ENCODE measurements at places on chromosomes 5 and 9.

DNA sequence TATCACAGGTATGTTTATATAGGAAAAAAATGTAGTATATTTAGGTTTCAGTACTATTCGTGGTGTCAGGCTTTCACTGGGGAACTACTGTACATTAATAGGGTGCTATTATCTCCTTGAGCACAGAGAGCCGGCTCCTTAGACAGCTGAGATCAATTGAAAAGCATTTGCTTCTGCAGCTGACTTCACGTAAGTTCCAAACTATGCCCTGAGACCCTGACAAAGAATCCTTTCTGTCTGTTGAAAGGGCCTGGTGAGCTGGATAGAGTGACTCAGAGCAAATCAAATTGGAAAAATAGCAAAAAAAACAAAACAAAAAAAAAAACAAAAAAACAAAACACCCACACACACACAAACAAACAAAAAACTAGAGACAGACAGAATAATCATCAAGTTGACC is 652.0 kb downstream of the MTRR start:
- no peak for DNase-seq

DNA sequence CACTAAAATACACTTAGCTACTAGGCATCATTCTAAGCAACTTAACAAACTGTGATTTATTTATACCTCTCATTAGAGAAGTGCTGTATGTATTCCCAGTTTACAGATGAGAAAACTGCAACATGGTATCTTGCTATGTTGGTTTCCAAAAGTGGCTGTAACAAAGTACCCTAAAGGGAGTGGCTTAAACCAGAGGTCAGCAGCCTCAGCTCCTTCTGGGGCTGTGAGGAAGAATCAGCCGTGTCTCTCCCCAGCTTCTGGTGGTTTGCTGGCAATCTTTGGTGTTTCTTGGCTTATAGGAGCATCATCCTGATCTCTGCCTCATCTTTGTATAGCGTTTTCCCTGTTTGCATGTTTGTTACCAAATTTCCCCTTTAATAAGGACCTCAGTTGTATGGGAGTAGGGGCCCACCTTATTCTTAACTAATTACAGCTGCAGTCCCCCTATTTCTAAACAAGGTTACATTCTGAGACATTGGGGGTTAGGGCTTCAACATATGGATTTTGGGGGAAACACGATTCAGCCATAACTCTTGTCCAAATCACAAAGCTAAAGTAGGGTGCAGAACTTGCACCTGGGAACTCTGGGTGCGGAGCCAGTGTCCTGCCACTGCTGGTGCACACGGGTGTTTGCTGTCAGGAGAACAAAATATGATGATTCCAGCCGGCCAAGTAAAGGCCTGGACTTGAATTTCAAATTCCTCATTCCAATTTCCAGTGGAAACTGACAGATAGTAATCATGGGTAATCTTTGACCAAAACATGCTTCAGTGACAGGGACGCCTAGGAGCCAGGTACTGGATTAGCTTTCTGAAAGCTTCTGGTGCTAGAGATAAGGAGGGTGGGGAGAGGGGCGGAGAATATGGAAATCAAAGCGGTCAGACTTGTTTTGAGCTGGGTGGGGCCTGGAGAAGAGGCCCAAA is 43.3 kb downstream of the RAI14 start:
- DNase-seq, result no peak

DNA sequence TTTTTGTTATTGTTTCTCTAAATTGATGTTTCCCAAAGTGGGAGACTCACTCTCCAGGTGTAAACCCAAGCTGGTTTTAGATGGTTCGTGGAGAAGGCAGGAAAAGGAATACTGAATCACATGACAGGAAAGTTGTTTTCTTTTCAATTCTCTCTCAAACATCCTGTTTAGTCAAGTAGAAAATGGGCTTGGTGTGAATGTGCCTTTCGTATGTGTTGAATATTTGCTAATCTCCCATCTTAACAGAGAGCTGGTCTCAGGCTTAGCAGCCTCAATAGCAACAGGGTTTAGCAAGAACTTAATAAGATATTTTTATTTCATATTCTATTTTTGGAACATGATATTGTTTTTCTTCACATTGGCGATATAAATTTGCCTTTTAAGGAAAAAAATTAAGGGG is 119.7 kb downstream of the INSYN2B start:
- no peak for DNase-seq

DNA sequence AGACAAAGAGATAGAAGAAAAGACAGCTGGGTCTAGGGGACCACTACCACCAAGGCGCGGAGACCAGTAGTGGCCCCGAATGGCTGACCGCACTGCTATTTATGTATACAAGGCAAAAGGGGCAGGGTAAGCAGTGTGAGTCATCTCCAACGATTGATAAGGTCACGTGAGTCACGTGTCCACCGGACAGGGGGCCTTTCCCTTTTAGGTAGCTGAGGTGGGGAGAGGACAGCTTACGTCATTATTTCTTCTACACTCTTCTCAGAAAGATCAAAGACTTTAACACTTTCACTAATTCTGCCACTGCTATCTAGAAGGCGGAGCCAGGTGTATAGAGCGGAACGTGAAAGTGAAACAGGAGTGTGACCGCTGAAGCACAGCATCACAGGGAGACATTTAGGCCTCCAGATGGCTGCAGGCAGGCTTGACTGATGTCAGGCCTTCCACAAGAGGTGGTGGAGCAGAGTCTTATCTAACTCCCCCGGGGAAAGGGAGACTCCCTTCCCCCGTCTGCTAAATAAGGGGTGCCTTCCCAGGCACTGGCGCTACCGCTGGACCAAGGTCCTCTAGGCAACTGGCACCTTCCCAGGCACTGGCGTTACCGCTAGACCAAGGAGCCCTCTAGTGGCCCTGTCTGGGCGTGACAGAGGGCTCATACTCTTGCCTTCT is 6.1 kb upstream of the PRR16 start:
- DNase-seq, result no peak

DNA sequence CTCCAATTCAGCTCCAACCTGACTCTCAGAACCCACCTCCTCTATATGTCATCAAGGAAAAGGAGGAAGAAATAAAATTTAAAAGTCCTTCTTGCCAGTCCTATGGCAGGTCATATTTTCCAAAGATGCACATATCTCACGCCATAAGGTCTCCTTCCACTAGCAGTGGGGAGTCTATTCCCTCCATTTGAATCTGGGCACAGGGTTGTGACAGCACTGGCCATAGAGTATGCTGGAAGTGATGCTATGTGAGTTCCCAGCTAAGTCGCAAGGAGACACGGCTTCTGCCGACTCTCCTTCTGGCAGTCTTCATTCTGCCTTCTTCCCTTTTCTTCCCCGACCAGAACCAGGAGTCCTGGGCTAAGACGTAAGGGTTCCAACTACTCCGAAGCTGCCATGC is 883.9 kb upstream of the DMAC1 start:
- DNase-seq, result no peak

DNA sequence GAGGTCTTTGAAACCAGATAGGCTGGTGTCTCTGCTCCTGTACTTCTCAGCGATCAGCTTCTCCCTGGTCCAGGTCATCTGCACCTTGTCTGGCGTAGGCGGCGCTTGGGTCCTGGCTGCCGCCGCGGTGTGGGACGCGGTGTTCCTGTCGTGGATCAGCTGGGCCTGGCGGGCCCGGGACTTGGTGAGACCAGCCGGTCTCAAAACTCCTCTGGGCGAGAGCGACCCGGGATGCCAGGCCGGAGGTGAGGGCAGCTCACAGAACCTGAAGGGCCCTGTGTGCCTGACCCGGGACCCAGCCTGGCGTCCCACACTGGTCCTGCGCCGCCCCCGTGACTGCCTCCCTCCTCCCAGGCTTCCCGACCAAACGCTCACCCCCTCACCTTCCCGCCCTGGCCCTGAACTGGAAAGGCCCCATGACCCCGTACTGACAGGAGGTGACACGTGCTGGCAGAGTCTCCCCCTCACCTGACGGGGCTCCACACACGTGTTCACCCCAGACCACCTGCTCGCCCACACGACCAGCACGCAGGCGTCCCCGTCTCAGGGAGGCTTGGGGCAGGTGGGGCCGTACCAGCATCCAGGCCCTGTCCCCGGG is 49.0 kb downstream of the NKD2 start:
- DNase-seq, result no peak

- no peak for DNase-seq
Measured at GRCh38 chr5:29214839-29215238, 1978.6 kb upstream of the CDH6 start.

GRCh38 chr9:83986195-83986594 is 5.6 kb downstream of the RMI1 start:
- DNase-seq, result no peak

DNA sequence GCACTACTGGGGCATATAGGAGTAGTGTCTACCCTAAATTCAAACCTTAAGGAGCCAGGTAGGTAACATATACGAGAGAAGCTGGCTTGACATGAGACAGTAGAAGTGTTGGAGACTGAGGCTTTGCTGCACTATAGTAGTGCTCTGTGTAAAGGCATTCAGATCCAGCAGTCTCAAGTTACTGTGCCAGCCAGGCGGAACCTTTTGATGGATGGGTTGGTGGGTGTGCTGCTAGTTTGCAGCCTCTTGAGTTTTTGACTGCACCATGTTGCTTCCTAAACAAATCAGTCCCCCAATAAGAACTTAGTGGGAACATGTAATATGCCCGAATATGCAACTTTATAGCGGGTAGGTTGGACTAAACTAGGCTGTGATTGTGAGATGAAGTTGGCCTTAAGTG is 1.5 kb downstream of the CLTA start:
- no peak for DNase-seq

DNA sequence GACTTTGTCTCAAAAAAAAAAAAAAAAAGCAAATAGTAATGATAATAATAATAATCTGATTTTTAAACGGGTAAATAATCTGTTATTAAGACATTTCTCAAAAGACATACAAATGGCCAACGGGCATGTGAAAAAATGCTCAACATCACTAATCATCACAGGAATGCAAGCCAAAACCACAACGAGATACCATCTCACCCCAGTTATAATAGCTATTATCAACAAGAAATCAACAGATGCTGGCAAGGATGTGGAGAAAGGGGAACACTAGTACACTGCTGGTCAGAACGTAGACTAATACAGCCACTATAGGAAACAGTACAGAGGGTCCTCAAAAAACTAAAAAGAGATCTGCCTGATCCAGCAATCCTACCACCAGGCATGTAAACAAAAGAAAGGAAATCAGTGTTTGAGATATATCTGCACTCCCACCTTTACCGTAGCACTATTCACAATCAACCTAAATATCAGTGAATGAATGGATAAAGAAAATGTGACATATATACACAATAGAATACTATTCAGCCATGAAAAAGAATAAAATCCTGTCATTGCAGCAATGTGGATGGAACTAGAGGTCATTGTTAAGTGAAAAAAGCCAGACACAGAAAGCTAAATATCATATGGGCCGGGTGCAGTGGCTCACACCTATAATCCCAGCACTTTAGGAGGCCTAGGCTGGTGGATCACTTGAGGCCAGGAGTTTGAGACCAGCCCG is 24.9 kb downstream of the VAV2 start:
- DNase-seq, result no peak

DNA sequence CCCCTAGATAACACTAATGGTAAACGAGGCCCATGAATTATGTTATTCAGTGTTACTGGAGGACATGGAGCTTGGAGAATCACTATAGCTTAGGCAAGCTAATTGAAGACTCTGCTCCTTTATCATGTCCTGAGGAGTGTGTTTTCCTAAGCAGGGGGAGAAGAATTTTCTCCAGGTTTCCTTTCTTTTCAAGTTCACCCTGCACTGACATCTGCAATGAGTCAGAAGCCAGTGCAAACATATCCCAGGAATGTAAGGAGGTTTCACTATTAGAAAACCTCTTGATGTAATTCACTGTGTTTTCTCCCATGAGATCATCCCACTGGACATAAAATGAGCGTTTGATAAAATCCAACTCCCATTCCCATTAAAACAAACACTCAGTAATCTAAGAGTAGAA is 75.6 kb downstream of the DMRT2 start:
- no peak for DNase-seq

DNA sequence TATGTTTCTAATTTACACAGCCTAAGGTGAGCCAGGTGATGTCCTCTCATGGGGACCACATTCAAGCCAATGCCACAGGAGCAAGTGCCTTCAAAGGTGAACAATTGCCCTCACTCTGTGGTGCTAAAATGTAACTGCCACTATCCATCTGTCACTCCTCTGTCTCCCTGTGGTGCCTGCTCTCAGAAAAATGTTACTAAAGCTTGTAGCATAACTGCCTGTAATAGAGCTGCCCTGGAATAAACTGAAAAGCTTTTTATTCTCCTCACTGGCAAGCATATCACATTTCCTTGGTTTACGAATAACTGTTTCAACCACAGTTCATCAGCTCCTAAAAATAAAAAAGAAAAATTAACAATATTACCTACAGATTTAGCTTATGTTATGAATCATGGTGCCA is 142.4 kb downstream of the ST8SIA4 start:
- DNase-seq, result no peak

DNA sequence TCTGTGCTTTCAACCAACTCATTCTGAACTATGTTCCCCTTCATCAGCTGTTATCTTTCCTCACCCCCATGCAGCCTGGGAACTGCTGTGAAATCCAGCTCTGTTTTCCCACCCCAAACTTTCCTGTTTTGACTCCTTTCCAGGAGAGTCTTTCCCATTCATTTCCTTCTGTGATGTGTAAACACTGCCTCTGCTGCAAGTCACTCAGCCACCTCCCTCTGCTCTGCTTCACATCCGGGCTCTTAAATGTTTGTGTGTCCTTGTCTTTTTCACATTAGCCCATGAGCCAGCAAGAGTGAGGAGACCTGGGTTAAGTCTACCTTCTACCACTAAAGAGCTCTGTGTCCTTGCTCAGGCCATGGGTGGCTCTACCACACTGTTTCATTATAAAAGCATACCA is 137.5 kb downstream of the ICE1 start:
- DNase-seq, result no peak

DNA sequence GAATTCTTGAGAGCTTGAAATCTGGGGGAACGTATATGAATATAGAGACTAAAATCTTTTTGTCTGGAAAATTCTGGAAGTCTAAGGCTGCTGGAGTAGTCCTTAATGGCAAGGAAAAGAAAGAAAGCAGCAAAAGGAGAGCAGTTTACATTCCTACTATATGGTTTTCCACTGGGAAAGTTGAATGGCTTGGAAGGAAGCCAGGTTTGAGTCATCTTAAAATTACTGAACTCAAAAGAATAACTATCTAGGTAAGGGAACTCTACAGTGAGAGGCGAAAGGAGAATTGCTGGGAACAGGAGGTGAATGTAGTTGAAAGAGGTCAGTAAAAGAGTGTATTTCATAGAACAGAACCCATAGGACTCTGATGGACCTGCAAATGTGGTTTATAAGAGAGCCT is 258.1 kb upstream of the EDIL3 start:
- DNase-seq, result no peak

DNA sequence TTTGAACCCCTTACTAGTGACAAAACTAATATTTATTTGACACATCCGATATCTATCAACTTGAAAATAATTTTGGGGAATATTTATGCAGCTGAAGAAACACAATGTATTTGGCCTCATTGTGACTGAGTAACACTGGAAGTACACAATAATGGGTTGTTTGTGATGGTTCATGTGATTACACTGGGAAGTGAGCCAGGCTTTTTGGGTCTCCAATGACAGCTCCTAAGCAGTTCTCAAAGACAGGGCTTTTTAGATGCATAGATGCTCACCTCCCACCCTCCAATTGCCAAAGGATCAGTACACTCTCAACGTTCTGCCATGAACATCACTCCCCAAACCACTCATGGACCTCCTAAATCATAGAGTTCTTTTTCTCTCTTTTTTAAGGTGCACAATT is 170.0 kb downstream of the SLC24A2 start:
- no peak for DNase-seq

GRCh38 chr9:13970018-13970417 is 343.9 kb downstream of the NFIB start:
- no peak for DNase-seq
